Spinal cord (tissue), 10 donors: ENCODE measurements at places on chromosomes 7 and 10. TPM values are rescaled to one million over a fixed set of nuclear protein-coding genes. Genes with fewer than 3 reads are reported as not detected.

PGAM1 gene
- total RNA-seq, result 302 TPM

DNA sequence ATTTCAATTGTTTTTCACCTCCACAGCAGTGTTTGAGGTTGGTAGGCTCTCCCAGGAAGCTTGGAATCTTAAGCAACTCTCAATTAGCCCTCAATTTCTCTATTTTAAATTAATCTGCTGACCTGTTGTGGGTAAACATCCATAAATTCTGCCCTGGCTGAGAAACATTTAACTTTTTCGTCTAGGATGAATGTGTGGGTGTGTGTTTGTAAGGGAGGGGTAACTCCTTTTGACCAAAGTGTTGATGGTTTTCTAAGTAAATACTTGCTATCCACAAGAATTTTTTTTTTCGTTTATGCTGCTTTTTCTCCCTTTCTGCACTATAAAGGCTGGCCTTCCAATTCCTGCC is 973 bp downstream of the PPP3CB start:
- H3K4me1 ChIP-seq, result peaks cover 12% of the 10 kb centered on the region
- no peak for DNase-seq
- peak overlapping the region; percentile 97 for H3K4me3 ChIP-seq
- H3K27ac ChIP-seq, result peak overlapping the region; percentile 98

DNA sequence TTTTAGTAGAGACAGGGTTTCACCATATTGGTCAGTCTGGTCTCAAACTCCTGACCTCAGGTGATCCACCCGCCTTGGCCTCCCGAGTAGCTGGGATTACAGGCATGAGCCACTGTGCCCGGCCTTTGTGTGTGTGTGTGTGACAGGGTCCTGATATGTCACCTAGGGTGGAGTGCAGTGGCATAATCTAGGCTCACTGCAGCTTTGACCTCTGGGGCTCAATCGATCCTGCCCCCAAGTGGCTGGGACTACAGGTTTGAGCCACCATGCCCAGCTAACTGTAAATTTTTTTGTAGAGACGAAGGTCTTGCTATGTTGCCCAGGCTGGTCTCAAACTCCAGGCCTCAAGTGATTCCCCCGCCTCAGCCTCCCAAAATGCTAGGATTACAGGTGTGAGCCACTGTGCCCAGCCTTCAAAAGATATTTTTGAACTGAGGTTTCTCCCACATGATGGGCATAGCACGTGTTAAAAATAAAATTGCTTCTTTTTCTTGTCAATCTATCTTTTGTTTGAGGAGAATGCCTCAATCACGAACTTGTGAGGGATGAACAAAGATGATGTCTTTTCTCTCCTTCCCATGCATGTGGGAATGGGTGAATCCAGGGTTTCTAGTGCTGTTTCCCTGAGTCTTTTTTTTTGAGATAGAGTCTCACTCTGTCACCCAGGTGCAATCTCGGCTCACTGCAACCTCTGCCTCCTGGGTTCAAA is 30.8 kb upstream of the PSAP start:
- H3K27ac ChIP-seq, result no peak overlapping the region
- no peak overlapping the region for H3K4me3 ChIP-seq
- H3K4me1 ChIP-seq, result peaks cover 19% of the 10 kb centered on the region
- no peak for DNase-seq
- H3K36me3 ChIP-seq, result no peaks in the 10 kb centered on the region

FOXP2 gene
- total RNA-seq, result 18.0 TPM

GRM8 gene
- 26.1 TPM for total RNA-seq

- H3K4me3 ChIP-seq, result no peak overlapping the region
- no peaks in the 10 kb centered on the region for H3K36me3 ChIP-seq
- H3K27me3 ChIP-seq, result no peaks in the 10 kb centered on the region
- no peaks in the 10 kb centered on the region for H3K4me1 ChIP-seq
- DNase-seq, result no peak
These were observed 64.4 kb downstream of the LYZL1 start for GRCh38 chr10:29353305-29353704.

SPDYE16 gene
- total RNA-seq, result 0.28 TPM

PIP gene
- total RNA-seq, result not detected

GRCh38 chr10:133276435-133277201 is at the start of gene ADAM8:
Gene ADAM8, minus strand, starts transcription at chr10:133276868. Its CDS starts 51 bp downstream, at chr10:133276817.
- no peak within 1 kb of the TSS for H3K4me3 ChIP-seq
- peaks cover 23% of the 10 kb centered on the region for H3K27me3 ChIP-seq
- no peak within 1 kb of the TSS for H3K27ac ChIP-seq
- DNase-seq, result no peak

IGF2BP3 gene
- 37.3 TPM for total RNA-seq

DNA sequence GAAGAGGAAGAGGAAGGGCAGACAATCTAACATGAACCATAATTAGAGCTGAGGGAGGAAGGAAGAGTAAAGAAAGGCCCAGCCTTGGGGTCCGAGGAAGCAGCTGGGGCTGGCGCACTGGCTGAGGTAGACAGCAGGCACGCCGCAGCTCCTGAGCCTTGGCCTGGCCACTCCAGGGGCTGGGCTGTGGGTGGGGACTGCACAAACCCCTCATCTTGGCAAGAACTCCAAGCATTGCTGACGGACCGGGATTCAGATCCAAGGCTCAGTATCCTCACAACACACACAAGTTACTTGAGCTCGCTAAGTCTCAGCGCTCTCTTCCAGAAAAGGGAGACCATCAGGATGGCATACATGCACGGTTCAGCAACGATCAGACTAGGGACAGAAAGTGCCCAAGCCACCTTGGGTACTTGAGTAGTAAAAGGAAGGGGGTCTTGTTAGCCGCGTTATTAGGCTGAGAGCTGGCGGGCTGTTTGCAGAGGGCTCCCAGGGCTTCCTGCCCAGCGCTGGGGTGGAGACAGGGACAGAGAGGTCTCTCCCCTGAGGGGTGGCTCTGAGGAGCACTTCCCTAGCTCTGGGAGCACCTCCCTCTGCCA is 4.5 kb downstream of the TNS3 start:
- H3K27ac ChIP-seq, result peak overlapping the region; percentile 91
- peaks cover 4% of the 10 kb centered on the region for H3K27me3 ChIP-seq
- no peak overlapping the region for H3K4me3 ChIP-seq
- DNase-seq, result no peak

SLC39A12 gene
- 9.9 TPM for total RNA-seq

DNA sequence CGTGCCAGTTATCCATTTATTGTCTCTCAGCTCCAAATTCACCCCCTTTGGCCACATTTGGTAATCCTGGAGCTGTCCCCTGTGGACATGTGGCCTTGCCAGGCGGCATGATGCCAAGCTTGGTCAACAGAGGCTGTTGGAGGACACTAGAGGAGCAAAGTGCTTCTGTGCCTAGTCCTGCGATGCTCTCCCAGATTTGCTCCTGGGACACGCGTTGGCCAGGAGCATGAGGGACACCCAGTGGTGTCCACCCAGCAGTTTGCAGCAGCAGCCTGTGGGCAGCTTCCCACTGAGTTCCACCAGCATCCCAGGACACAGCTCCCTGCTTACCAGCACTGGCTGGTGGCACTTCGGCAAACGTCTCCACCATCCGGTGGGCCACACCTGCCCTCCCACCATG is 55.5 kb upstream of the STEAP1B start:
- no peak for DNase-seq
- H3K4me3 ChIP-seq, result no peak overlapping the region
- no peak overlapping the region for H3K27ac ChIP-seq
- H3K27me3 ChIP-seq, result peaks cover 6% of the 10 kb centered on the region
- no peaks in the 10 kb centered on the region for H3K36me3 ChIP-seq
- peaks cover under 1% of the 10 kb centered on the region for H3K4me1 ChIP-seq

GRCh38 chr7:144584726-144585125 is 181.2 kb upstream of the NOBOX start:
- H3K27me3 ChIP-seq, result no peaks in the 10 kb centered on the region
- H3K36me3 ChIP-seq, result no peaks in the 10 kb centered on the region
- no peak for DNase-seq
- no peaks in the 10 kb centered on the region for H3K4me1 ChIP-seq
- H3K4me3 ChIP-seq, result no peak overlapping the region
- H3K27ac ChIP-seq, result no peak overlapping the region

SMURF1 gene
- total RNA-seq, result 22.7 TPM

- no peaks in the 10 kb centered on the region for H3K36me3 ChIP-seq
- H3K27me3 ChIP-seq, result no peaks in the 10 kb centered on the region
- peaks cover 7% of the 10 kb centered on the region for H3K4me1 ChIP-seq
- H3K4me3 ChIP-seq, result no peak overlapping the region
- DNase-seq, result no peak
- no peak overlapping the region for H3K27ac ChIP-seq
These were observed 426.4 kb downstream of the TCERG1L start for GRCh38 chr10:130885021-130885655.

DRGX gene
- total RNA-seq, result 18.3 TPM

GRCh38 chr10:104521901-104522694 is 119.0 kb upstream of the SORCS3 start:
- no peaks in the 10 kb centered on the region for H3K36me3 ChIP-seq
- H3K27me3 ChIP-seq, result no peaks in the 10 kb centered on the region
- no peak overlapping the region for H3K4me3 ChIP-seq

LRRC4 gene
- 18.9 TPM for total RNA-seq

- H3K27ac ChIP-seq, result no peak overlapping the region
- H3K4me3 ChIP-seq, result no peak overlapping the region
- no peaks in the 10 kb centered on the region for H3K4me1 ChIP-seq
- DNase-seq, result no peak
- H3K27me3 ChIP-seq, result no peaks in the 10 kb centered on the region
These were observed 252.6 kb upstream of the IGFBP3 start for GRCh38 chr7:46173476-46174195.

CPA1 gene
- 0.30 TPM for total RNA-seq

FEZF1 gene
- not detected for total RNA-seq

GRCh38 chr7:140673063-140673773 is 473 bp downstream of the ADCK2 start:
- peak overlapping the region; percentile 64 for H3K4me3 ChIP-seq
- H3K4me1 ChIP-seq, result peaks cover 29% of the 10 kb centered on the region
- H3K27ac ChIP-seq, result peak overlapping the region; percentile 61
- no peaks in the 10 kb centered on the region for H3K27me3 ChIP-seq
- H3K36me3 ChIP-seq, result peaks cover 4% of the 10 kb centered on the region
- peak; percentile 78 for DNase-seq

- peak overlapping the region; percentile 47 for H3K27ac ChIP-seq
- H3K4me1 ChIP-seq, result peaks cover 72% of the 10 kb centered on the region
- DNase-seq, result peak; percentile 68
- H3K36me3 ChIP-seq, result no peaks in the 10 kb centered on the region
- H3K4me3 ChIP-seq, result peak overlapping the region; percentile 57
These were observed 789 bp downstream of the PDGFA start for GRCh38 chr7:518630-519483.

CYP3A4 gene
- not detected for total RNA-seq

GRCh38 chr10:14605231-14605925 is 169.3 kb downstream of the FAM107B start:
- DNase-seq, result no peak
- no peaks in the 10 kb centered on the region for H3K27me3 ChIP-seq
- peaks cover 5% of the 10 kb centered on the region for H3K36me3 ChIP-seq
- H3K4me1 ChIP-seq, result peaks cover 11% of the 10 kb centered on the region
- H3K27ac ChIP-seq, result peak overlapping the region; percentile 74

- no peaks in the 10 kb centered on the region for H3K36me3 ChIP-seq
- DNase-seq, result no peak
- no peak overlapping the region for H3K27ac ChIP-seq
- peaks cover 3% of the 10 kb centered on the region for H3K27me3 ChIP-seq
- H3K4me3 ChIP-seq, result no peak overlapping the region
These were observed 492.4 kb downstream of the TNS3 start for GRCh38 chr7:47089461-47089860.

DNA sequence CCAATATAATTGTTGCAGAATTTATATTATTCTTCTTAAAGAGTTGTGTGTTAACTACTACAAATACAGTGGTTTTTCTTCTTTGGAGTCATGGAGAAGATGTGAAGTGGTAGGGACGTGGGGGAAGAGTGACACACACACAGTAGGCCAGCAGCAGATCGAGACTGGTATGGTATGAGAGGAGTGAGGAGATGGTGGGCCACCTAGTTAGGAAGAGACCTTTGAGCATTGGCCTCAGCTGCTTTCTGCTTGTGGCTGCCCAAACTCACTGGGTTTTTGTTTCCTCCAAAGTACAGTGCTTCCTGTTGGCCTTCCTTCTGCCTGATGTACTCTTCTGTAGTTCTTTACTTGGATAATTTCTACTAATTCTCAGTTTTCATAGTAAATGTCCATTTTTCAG is 14.6 kb downstream of the VCL start:
- H3K36me3 ChIP-seq, result no peaks in the 10 kb centered on the region
- peaks cover 8% of the 10 kb centered on the region for H3K4me1 ChIP-seq
- H3K27ac ChIP-seq, result peak overlapping the region; percentile 45
- no peak for DNase-seq
- H3K4me3 ChIP-seq, result no peak overlapping the region

EIF4H gene
- total RNA-seq, result 184 TPM

DNA sequence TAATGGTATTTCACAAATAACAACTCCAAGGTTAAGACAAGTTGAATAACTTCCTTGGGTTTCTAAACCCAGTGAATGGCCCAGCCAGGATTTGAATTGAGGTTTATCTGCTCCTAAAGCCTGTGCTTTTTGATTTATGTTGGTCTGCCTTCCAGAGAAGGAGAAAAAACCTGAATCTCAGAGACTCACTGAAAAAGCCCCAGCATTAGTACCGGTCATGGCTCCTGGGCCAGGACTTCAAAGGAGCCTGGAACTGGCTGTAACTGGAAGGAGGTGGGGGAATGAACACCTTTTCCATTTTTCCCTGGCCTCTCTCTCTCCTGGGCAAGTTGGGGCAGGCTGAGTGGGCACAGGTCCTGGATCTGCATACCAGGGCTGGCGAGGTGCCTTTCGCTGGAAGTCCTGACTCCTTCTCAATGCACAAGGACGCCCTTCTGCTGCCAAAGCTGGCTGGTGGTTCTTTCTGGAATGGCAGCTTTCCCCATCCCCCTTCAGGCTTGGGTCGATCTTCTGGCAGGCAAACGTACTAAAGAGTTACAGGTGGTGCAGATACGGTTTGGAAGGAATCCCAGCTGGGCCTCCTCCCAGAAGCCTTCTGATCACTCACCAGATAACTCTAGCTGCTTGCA is 268.2 kb downstream of the PTEN start:
- no peak for DNase-seq
- H3K4me1 ChIP-seq, result no peaks in the 10 kb centered on the region
- H3K27ac ChIP-seq, result no peak overlapping the region
- H3K4me3 ChIP-seq, result no peak overlapping the region

DNA sequence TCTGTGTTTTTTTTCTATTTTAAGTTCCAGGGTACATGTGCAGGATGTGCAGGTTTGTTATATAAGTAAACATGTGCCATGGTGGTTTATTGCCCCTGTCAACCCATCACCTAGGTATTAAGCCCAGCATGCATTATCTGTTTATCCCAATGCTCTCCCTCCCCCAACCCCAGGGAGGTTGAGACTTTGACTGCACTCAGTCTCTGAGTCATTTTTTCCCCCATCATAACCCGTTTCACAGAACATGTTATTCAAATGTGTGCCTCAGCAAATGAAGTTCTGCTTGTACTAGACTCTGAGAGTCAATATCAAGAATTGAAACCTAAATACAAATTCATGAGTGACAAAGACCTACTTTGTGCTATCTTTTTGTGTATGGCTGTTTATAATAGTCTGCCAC is 70.0 kb upstream of the CYP26C1 start:
- H3K36me3 ChIP-seq, result no peaks in the 10 kb centered on the region
- no peak overlapping the region for H3K27ac ChIP-seq
- H3K4me1 ChIP-seq, result no peaks in the 10 kb centered on the region
- H3K4me3 ChIP-seq, result no peak overlapping the region

- no peaks in the 10 kb centered on the region for H3K36me3 ChIP-seq
- peaks cover 11% of the 10 kb centered on the region for H3K27me3 ChIP-seq
- no peak for DNase-seq
- peaks cover 23% of the 10 kb centered on the region for H3K4me1 ChIP-seq
These were observed 20.5 kb upstream of the CFAP46 start for GRCh38 chr10:132962623-132963429.

UCMA gene
- total RNA-seq, result 0.94 TPM
